Mesenchymal stem cell (in vitro differentiated cells and primary cell): ENCODE measurements at places on chromosomes 16 and 17.

DNA sequence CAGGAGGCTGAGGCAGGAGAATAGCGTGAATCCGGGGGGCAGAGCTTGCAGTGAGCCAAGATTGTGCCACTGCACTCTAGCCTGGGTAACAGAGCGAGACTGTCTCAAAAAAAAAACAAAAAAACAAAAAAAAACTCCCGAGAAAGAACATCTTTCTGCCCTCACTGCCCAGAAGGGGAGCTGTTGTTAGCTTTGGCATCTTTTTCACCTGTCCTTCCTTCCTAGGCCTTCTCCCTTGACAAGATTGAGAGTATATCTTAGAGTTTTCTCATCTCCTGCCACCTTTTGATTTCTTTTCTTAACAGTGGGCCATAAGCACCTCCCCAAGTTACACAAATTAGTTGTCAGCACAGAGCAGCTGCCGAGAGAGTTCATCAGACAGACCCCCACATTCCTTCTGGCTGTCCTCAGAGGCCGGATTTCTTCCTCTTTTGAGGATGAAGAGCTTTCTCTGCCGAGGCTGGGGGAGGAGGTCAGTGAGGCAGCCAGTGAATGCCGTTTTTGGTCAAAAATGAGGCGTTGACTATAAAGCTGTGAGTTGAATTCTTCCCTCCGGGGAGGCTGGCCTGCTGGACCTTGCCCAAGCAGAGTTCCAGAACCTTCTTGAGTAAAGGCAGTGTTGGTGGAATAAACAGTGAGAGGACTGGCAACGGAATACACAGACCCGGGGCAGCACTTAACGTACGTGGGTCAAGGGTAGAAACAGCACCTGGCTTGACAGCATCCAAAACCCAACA lies 127.0 kb downstream of the ABCC6 start:
- peak; percentile 33 for DNase-seq

- peak; percentile 93 for DNase-seq
Measured at GRCh38 chr17:55722742-55723487, at the start of gene TMEM100. TMEM100 (minus strand) TSS chr17:55722864; CDS start chr17:55721070, 1,794 bp downstream.

GRCh38 chr16:88194397-88195268 lies 188.1 kb upstream of the ZNF469 start:
- DNase-seq, result no peak

DNA sequence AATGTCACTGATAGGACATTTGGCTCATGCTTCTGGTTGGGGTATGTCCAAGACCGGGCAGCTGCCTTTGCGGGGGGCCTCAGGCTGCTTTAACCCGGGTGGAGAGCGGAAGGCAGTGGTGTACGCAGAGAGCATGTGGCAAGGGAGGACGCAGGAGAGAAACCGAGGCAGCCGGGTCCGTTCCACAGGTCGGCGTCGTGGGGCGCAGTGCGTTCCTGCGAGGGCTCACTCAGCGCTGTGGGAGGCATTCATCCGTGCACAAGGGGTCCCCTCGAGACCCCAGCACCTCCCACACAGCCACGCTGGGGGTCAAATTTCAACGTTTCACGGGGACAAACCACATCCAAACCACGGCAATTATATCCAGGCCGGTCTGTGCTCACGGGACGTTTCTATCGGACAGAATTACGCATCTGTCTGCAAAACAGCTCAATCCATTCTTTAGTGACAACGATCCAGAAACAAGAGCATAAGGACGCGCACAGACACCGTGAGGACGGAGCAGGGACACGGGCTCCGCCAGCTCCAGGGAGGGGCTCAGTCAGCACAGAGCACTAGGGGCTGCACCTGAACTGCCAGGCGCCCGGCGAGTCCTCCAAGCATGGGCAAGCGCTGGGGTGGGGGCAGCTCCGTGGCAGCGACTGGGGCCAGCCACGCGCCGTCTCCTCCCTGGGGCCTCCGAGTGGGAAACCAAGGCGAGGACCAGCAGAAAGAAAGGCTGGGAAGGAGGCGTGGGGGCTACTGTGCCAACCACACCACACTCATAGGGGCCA lies 108.4 kb upstream of the METRNL start:
- no peak for DNase-seq

DNA sequence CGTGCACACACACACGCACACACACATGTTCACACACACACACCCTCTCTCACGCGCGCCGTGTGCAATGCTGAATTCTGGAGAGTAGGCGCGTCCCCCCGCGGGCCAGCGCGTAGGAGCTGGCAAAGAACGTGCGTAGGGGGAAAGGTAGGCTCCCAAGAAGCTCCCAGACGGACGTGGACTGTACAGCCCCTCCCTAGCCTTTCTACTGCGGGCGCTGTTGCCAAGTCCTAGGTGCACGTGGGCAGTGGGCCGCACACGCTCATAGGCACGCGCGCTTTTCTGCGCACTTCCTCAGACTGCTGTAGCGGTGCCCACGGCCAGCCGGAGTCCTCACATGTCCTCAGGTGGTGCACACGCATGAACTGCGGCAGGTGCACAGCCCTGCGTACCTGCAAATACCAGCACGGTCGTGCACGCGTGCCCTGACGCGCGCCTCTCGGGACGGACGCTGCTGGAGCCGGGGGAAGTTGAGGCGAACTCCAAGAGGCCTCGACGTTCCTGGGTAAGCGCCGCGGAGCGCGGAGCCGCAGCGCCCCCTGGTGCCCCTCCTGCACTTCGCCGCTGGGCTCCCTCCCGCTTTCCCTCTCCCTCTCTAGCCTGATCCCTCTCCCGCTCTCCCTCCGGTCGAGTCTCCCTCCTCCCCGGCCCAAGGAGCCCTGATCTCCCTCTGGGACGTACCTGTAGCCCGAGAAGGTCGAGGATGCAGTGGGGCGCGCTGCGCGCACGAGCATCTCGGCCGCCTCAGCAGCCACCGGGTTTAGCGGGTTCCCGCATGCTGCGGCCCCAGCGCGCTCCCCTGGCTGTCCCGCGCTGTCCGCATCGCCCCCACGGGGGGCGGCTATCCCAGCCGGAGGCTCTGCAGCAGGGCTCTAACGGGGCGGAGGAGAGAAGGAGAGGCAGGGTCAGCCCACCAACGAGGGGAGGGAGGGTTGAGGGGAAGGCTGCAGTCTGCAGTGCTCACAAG lies 749 bp downstream of the GRIN2A start:
- peak; percentile 47 for DNase-seq

GRCh38 chr17:5587438-5588032 lies 3.2 kb upstream of the NLRP1 start:
- DNase-seq, result peak; percentile 80

- DNase-seq, result no peak
Measured at GRCh38 chr17:64153565-64154312, 23.8 kb upstream of the ERN1 start.

- no peak for DNase-seq
Measured at GRCh38 chr17:63440127-63440769, 5.9 kb downstream of the CYB561 start.

DNA sequence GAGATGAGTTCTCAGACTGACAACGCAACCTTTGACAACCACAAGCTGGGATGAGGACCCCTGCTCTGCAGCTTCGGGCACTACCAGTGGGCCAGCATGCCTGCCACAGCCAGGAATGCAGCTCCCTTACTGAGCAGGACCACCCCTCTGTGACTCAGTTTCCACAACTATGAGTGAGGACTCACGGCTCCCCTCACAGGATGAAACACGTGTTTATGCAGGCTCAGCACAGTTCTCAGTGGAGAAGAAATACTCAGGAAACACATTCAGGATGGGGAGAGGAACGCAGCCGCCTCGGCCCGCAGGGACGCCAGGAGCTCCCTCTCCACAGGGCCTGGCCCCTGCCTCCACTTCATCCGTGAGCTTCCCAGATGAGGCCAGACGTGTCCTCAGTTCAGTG lies 14.1 kb downstream of the DNASE1 start:
- no peak for DNase-seq
